Activated naive CD4-positive, alpha-beta T cell treated with anti-CD3 and anti-CD28 coated beads, Interleukin-2, amount 50 U/mL, for 16 hours (primary cell): ENCODE measurements at places on chromosomes 7 and 10.
A peak's percentile ranks its signal among the peaks of the same experiment; 100 is the strongest.

DNA sequence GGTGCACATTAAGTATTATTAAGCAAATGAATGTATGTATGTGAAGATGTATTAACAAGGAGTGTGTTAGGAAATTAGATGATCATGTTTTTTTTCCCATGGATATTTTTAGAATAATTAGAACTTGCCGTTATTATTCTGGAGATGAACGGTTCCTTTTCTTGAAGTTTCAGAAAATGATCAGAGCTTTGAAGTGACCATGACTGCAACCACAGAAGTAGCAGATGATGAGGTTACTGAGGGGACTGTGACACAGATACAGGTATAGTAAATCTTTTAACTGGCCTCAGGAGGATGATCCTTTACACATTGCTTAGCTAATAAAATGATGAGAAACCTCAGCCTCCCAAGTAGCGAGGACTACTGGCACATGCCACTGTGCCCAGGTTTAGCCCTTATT lies 18.6 kb downstream of the DMTF1 start:
- DNase-seq: no peak

GRCh38 chr7:75638594-75639070 lies 100.1 kb downstream of the HIP1 start:
- no peak for DNase-seq

DNA sequence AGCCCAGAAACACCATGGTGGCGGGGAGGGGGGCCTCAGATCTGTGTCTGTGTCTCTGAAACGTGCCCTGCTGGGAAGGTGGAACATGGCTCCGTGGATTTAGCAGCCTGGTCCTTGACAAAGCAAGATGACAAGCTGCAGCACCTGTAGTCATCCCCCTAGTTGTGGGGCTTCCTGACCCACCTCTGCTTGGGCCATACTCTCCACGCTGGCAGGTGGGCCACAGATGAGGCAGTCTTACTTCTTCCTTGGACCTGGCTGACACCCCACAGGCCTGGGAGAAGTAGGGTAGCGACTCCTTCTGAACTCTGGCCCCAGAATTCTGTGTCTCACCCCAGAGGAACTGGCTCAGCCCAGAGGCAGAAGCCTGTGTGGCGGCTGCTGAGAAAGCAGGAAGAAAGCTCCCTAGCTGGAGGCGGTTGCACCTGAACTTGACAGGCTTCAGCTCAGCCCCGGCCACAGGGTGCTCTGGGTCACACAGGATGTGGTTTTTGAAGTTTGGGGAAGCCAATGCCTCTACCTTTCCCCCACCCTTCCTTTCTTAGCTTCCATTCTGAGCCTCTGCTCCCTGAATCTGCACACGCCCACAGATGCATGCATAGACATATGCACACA lies 113.9 kb downstream of the ABLIM1 start:
- peak; percentile 47 for DNase-seq

- no peak for DNase-seq
Observed at GRCh38 chr7:134782121-134782623, 2.7 kb downstream of the CALD1 start.

- no peak for DNase-seq
Observed at GRCh38 chr7:153604-154003, 38.8 kb upstream of the FAM20C start.

GRCh38 chr7:14252458-14252857 lies 263.0 kb upstream of the ETV1 start:
- no peak for DNase-seq

DNA sequence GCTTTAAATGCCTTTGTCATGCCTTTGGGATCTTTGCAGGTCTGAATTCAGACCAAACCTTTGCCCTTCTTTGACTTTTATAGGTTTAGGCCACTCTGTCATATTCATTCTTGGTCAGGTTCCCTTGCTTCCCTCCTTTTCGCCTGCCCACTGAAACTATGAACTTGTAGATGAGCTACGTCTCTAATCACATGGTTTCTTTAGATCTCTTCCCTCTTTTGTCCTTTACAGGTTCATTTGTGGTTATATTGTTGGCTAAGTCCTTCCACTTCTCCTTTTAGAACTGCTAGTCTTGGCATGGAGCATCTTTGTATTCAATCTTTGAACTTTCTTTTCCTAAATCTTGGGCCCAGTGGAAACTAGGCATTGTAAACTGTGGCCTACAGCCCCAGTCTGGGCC lies 104.0 kb upstream of the ZEB1 start:
- DNase-seq: no peak

- no peak for DNase-seq
Observed at GRCh38 chr7:29154076-29154475, 7.7 kb upstream of the CPVL start.

DNA sequence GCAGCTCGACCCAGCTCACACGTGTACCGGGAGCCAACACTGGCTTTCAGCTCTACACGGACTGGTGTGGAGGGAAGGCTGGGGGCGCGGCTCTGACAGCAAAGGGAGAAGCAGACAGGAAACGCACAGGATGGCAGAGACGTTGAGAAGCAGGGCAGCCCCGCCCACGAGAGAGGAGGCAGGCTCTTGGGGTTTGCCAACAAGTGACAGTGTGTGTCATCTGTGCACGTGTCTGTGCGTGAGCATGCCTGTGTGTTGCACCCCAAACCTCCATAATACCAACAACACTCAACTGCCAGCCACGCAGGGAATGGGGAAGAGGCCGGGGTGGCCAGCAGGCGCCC lies 64.4 kb upstream of the PDGFA start:
- DNase-seq: peak; percentile 90

- DNase-seq: no peak
Observed at GRCh38 chr7:74226633-74227032, 16.8 kb downstream of the LAT2 start.

GRCh38 chr7:116697761-116698160 lies 25.8 kb downstream of the MET start:
- DNase-seq: no peak

GRCh38 chr7:45589061-45589460 lies 14.9 kb downstream of the ADCY1 start:
- DNase-seq: no peak
